ENCODE measurements at places on chromosomes 16 and 17. TPM values are rescaled to one million over a fixed set of nuclear protein-coding genes. Genes with fewer than 3 reads are reported as not detected.

GRCh38 chr16:82136956-82137821 is 32.8 kb downstream of the MPHOSPH6 start:
- no peak for DNase-seq

DNA sequence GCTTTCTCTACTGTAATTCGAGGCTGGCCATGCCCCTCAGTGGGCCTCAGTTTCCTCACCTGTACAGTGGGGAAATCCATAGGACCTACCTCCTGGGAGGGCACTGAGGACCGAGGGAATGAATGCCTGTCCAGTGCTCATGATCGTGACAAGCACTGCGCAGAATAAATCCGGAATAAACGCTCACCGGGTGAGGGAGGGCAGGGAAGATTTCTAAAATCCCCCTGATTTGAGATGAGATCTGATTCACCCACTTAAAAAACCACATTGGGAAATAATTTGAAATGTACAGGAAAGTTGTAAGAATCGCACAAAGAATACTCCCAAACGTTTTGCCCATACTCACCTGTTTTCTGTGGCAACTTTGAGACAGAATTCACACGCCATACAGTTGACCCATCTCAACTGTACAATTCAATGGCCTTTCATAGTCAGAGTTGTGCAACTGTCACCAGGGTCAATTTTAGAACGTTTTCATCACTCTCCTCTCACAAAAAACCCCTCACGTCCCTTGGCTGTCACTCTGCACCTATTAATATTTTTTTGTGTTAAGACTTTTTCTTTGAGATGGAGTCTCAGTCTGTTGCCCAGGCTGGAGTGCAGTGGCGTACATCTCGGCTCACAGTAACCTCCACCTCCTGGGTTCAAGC is 49.8 kb downstream of the IRF8 start:
- DNase-seq: no peak

GRCh38 chr17:37147301-37147812 is 198.6 kb downstream of the AATF start:
- no peak for DNase-seq

DNA sequence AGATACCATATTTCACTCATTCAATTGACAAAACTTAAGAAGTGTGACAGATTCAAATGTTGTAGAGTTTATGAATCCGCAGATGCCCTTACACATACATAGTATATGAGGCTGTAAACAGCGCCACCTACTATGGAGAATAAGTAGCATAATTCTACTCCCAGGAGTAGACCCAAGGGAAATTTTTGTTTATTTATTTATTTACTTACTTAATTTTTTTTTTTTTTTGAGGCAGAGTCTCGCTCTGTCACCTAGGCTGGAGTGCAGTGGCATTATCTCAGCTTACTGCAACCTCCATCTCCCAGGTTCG is 35.5 kb downstream of the GAN start:
- no peak for DNase-seq

DNA sequence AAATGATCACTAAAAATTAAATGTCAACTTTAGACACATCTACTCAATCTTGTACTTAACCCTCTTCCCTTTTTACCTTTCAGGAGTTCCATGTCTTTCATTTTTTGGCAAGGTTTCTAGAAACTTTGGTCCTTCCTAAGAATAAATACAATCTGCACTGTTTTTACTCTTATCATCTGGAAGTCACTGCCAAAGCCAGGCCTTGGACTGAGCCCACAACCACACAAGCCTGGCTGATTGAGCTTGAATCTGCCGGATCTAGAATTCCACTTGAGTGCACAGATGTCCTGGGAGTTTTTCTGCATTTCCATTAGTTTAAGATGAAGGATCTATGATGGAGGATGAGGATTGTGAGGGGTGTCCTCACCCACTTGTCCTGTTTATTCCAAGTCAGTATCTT is 126.1 kb downstream of the VPS53 start:
- no peak for DNase-seq

DNA sequence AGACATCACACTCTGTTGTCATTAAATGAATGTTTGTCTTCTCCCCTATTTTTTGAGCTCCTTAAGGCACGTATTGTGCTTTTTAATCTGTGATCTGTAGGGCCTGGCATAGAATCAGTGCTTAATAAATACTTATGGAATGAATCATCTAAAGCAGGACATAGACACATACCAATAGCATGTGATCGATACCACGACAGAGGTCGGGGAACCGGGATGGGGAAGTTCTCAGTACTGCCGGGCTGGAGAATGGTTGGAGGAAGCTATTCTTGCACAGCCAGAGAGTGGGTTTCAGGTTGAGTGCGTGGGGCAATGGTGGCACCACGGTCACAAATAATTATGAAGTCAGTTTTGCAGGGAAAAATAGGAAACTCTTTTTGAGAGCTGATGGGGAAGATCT is 26.8 kb downstream of the NLRP1 start:
- no peak for DNase-seq

SSTR5 gene
- total RNA-seq: 2.8 TPM

CACNA1G gene
- total RNA-seq: 10.0 TPM

DNA sequence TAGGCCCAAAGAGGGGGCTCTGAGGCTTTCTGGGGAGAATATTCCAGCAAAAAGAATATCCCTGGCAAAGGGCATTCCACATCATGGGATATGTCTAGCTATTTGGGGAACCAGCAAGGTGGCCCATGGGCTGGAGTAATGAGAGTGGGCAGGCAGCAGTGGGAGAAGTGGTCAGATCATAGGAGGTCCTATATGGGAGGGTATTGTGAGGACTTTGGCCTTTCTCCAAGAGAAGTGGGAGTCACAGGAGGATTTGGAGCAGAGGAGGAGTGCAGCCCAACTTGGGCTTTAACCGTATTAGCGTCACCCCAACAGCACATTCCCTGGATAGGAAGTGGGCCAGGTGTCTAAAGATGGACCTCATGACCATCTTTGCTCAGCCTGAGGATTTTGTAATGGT is 151.4 kb downstream of the ENGASE start:
- DNase-seq: no peak

LUC7L3 gene
- 136 TPM for total RNA-seq

DNA sequence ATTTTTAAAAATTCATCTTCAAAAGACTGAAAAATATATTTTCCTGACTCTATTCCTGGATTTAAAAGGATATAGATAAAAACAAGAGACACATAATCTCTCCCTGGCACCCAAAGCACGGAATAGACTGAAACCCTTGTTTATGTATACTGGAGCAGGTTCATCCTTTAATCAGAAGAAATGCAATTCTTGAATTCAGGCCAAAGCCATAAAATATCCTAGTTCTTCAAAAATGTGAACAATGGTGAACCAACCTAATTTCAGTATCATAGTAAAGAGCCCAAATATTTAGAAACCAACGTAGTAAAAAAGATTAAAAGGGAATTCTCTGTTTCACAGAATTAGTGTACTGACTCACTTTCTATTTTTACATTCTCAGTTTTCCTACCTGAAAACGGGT is 188.5 kb upstream of the C17orf78 start:
- no peak for DNase-seq

DNA sequence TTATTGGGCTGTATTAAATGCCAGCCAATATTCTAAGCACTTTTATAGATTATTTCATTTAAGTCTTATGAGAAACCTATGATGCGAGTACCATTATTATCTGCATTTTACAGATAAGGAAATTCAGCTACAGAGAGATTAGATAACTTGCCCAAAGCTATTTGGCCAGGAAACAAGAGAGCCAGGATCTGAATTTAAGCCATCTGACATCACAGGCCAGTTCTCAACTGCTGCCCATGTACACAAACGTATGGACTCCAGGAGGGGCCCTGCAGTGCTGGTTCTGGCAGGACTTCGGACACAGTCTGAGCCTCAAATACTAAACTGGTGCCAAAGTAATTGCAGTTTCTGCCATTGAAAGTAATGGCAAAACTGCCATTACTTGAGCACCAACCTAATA is 40.2 kb downstream of the CPPED1 start:
- DNase-seq: no peak

DNA sequence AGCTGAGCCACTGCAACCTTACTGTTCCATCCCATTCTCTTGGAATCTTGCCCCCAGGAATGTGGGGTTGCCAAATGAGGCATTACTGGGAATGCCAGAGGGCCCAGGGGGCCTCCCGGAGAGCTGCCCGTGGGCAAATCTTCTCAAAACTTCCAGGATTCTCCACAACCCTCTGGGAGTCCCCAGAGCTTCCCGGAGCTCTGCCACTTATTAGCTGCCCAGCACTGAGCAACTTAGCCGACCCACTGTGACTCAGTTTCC is 306.0 kb downstream of the FOXL1 start:
- DNase-seq: no peak

DNA sequence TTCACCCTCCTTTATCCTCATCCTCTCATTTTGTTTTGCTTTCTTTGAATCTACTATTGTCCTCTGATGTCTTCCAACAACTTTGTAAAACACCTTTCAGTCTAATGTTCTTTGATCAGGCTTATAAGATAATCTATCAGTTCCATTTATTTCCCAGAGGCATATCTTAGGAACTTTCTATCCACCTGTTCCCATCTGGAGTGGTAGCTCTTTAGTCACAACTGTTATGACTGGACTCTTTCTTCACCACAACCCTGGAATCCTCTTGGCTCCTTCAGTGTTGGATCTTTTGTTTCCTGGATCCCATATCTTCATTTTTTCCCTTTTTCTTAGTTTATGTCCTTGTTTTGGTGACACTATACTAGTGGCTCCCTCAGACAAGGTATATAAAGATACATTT is 23.5 kb downstream of the RPS6KB1 start:
- DNase-seq: no peak

DNA sequence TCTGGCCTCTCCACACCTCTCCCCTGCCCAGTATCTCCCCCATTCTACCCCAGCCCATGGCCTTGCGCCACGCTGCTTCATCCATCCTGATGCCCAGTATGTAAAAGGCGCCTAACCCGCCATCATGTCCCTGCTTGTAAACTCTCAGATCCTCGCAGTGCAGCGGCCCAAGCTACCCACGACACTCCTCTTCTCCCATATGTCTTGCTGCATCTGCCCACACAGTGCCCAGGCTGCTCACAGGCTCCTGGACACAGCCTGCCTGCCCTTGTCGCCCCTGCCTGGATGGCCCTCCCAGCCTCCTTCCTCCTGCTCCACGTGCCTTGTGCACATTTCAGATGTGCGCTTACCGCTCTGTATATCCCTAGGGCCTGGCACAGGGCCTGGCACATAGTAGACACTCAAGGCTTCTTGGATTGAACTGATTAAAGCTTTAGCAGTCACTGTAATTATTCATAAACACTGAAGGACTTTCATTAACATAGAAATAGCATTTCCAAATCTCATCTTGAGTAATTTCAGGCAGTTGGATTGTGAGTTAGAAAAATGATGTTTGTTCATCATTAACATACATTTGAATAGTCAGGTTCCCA is 129.1 kb downstream of the CLEC16A start:
- no peak for DNase-seq

DNA sequence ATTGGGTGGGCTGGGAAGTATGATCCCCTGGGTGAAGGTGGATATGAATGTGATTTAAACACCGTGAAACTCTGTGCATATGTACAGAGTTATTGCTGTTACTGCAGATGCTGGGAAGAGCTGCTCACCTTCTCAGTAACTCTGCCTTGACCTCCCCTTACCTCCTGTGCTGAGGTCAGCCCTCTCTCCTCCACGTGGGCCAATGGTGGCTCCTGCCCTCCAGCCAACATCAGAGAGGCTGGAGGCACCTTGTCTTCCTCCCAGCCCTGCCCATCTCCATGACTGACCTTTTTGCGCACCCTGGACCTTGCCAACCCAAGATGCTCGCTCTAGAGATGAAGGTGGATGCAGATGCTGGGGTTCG is 387 bp upstream of the ASB16 start:
- DNase-seq: no peak

ALDH3A2 gene
- total RNA-seq: 44.4 TPM

DNA sequence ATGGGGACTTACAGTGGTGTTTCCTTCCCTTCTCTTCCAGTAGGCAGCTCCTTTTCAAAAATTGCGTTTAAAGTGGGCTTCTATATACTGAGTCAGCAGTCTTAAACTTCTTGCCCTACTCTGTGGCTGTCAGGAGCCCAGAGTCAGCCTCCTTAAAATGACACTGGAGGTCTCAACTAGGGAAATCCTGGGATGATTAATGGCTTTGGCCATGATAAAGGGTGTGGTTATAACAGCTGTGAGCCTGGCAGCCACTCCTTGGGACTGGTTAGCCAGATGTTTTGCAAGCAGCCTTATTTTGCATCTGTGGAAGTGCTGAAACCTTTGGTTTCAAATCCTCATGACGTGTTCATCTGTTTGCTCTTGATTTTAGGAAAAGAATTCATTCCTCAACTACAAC is 25.0 kb downstream of the TAC4 start:
- DNase-seq: no peak

CCDC144A gene
- total RNA-seq: 0.57 TPM

- no peak for DNase-seq
Observed at GRCh38 chr17:17343160-17343735, 40.1 kb downstream of the NT5M start.

DNA sequence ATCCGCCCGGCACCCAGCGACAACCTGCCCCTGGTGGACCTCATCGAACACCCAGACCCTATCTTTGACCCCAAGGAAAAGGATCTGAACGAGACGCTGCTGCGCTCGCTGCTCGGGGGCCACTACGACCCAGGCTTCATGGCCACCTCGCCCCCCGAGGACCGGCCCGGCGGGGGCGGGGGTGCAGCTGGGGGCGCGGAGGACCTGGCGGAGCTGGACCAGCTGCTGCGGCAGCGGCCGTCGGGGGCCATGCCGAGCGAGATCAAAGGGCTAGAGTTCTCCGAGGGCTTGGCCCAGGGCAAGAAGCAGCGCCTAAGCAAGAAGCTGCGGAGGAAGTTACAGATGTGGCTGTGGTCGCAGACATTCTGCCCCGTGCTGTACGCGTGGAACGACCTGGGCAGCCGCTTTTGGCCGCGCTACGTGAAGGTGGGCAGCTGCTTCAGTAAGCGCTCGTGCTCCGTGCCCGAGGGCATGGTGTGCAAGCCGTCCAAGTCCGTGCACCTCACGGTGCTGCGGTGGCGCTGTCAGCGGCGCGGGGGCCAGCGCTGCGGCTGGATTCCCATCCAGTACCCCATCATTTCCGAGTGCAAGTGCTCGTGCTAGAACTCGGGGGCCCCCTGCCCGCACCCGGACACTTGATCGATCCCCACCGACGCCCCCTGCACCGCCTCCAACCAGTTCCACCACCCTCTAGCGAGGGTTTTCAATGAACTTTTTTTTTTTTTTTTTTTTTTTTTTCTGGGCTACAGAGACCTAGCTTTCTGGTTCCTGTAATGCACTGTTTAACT is 1.0 kb downstream of the NOG start:
- DNase-seq: no peak

- DNase-seq: no peak
Observed at GRCh38 chr17:57195785-57196460, 60.4 kb upstream of the MSI2 start.

MMP25 gene
- 0.67 TPM for total RNA-seq

DNA sequence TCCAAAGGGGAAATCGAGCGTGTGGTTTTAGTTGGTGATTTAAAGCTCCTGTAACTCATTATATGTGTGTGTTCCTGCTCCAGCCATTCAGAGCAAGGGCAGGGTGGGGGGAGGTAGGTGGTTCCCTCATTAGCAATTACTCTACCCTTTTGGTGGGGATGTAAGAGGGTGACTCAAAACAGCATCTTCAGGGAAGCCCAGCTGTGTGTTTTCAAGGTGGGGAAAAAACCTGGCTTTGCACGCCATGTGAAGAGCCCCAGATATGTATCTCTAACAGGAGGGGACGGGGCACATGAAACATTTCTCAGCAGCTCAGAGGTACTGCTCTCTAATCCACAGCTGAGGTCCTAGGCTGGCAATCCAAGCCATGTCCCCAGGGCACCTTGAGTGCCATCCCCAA is 241.3 kb upstream of the ZFHX3 start:
- DNase-seq: no peak
